ENCODE measurements at places on chromosomes 3 and 15. TPM values are rescaled to one million over a fixed set of nuclear protein-coding genes. Genes with fewer than 3 reads are reported as not detected.

- DNase-seq: peak; percentile 28
These were observed 44.9 kb upstream of the CAPN7 start for GRCh38 chr3:15161133-15161532.

- no peak for DNase-seq
These were observed 114.2 kb upstream of the AZI2 start for GRCh38 chr3:28462866-28463265.

Gene CGNL1
- 0.04 TPM for polyA plus RNA-seq

Gene TASOR
- polyA plus RNA-seq: 15.7 TPM

DNA sequence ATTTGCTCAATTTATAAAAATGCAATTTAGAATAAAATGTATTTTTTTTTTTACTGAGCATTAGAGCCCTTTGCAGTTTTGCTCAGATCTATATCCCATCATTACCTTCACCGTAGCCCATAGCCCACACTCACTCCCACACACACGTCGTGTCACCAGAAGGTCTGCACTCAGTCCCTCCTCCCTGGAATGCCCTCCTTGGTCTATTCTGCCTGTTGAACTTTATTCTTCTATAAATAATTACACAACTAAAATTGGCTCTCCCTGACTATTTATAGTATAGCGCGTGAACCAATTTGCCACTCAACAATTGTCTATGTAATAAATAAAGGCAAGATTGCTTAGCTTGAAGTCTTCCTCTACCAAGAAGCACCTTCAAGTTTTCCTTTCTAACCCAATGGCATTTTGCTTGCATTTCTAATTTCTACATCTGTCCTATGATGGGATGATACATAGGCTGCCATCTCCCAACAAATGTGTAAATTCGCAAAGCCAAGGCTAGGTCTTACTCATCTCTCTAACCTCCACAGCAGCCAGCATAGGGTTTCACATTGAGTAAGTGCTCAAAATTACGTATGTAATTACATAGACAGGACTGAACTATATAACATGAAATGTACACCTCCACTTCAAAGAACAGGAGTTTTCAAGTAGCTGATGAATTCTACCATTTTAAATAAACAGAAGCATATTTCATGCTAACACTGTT lies 172.0 kb upstream of the HES1 start:
- DNase-seq: no peak

Gene SPG21
- polyA plus RNA-seq: 106 TPM

DNA sequence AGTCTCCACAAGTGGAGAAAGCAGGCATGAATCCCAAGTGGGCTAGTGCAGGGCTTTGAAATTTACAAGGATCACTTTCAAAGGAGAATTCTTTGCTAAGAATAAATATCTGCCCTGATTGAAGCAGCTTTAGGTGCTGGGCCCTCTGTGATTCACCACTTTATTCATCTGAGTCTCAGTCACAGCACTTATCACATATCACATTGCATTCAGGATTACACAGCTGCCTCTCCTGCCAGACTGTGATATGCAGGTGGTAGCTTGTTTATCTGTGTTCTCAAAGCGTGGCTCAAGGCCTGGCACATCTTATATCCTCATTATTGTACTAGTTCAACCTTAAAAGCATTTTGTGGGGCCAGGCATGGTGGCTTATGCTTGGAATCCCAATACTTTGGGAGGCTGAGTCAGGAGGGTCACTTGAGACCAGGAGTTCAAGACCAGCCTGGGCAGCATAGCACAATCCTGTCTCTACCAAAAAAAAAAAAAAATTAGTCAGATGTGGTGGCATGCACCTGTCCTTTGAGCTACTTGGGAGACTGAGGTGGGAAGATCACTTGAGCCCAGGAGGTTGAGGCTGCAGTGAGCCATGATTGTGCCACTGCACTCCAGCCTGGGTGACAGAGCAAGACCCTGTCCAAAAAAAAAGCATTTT lies 156.9 kb upstream of the EIF1B start:
- DNase-seq: no peak

DNA sequence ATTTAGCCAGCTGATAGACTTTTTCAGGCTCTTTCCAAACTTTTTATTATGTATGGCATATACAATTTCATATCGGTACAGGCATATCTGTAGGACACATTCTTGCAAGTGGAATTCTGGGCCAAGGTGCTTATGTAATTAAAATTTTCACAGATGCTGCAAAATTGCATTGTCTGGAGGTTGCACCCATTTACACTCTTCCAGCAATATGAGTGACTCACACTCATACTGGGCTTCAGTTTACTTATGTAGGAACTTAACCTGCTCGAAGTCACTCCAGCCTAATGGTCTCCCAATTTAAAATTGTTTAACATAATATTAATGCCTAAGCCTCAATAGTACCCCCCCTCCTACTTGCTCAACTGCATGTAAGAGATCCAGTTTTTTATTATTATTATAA lies 11.2 kb upstream of the SEC62 start:
- DNase-seq: no peak

Gene THOC7
- 103 TPM for polyA plus RNA-seq

DNA sequence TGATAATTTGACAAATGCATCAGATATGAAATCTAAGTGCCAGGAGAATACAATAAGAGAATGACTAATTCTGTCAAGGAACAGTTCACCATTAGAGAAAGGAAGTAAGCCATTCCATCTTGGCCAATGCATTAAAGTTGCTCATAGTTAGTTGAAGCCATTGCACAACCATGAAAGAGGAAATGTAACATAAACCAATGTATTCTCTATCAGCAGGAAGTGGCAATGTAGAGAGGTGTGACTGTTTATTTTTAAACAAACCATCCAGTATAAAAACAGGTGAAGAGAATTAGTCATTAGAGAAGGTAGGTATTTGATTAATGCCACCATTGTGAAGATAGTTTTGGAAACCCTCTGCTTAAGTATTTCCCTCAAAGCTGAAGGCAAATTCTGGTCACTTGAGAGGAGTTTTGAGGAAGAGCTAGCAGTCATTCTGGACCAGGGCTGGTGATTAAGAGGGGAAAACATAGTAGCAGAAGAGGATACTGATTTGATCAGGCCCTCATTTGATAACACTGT lies 10.7 kb upstream of the ANXA2 start:
- peak; percentile 92 for DNase-seq

DNA sequence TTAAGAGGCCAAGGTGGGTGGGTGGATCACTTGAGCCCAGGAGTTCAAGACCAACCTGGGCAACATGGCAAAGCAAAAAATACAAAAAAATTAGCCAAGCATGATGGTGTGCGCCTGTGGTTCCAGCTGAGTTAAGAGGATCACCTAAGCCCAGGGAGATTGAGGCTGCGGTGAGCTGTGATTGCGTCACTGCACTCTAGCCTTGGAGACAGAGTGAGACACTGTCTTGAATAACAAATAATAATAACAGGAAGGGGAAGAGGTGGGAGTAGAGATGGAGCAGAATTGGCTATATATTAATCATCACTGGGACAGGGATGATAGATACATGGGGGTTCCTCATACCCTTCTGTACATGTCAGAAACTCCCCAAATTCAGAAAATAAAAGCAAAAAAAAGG lies 23.8 kb upstream of the NMB start:
- peak; percentile 61 for DNase-seq

Gene TRPM1
- polyA plus RNA-seq: not detected

GRCh38 chr3:150079029-150079739 lies 108.5 kb upstream of the PFN2 start:
- peak; percentile 97 for DNase-seq

GRCh38 chr3:188788621-188789081 lies 383.1 kb upstream of the TPRG1 start:
- DNase-seq: peak; percentile 95

DNA sequence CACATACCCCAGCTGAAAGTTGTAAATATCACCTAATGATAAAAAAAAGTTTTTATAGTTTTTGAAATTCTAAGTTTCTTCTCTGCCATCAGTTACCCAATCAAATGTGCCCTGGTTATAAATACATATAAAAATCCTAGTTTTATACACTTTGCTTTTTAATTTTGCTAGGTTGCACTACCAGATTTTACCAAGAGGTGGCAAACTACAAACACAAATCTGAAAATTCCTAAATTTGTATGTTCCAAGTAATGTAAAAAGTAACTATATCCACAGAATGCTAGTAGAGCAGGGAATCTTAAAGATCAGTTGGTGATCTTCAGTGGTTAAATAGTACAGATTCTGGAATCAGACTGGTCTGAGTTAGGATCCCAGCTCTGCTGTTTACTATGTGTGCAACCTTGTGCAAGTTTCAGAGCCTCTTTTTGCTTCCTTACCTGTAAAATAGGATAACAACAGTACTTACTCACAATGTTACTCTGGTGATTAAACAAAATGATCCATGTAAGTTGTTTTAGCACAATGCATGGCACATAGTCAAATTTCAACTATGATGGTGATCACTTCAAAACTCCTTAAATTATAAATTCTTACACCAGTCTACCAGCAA lies 11.0 kb downstream of the TRPM7 start:
- DNase-seq: peak; percentile 53

- DNase-seq: peak; percentile 51
These were observed 2.1 kb upstream of the PTPRG start for GRCh38 chr3:61559136-61559731.

- peak; percentile 60 for DNase-seq
These were observed 91.5 kb downstream of the CD47 start for GRCh38 chr3:107999215-107999775.

Gene GJD2
- not detected for polyA plus RNA-seq
